ENCODE measurements at places on chromosomes 7 and 10. TPM values are rescaled to one million over a fixed set of nuclear protein-coding genes. Genes with fewer than 3 reads are reported as not detected.

The NRG3 gene
- not detected for total RNA-seq

The TSPAN33 gene
- total RNA-seq = 0.16 TPM

The PPA1 gene
- total RNA-seq = 221 TPM

The C7orf33 gene
- not detected for total RNA-seq

The NUTM2E gene
- not detected for total RNA-seq

The IFIT3 gene
- 19.7 TPM for total RNA-seq

The SSC4D gene
- total RNA-seq = 0.47 TPM

The ZNF485 gene
- total RNA-seq = 2.4 TPM

The TMEM229A gene
- total RNA-seq = not detected

The IL2RA gene
- not detected for total RNA-seq

The SPDYE16 gene
- total RNA-seq = under 0.01 TPM

The CARD11 gene
- not detected for total RNA-seq

The MARVELD1 gene
- total RNA-seq = 9.5 TPM

The GBX1 gene
- total RNA-seq = not detected

The DUSP5 gene
- total RNA-seq = 6.5 TPM

Data from bronchial smooth muscle cell (primary cell).